ENCODE measurements at places on chromosomes 13 and 19.
A peak's percentile ranks its signal among the peaks of the same experiment; 100 is the strongest.

- DNase-seq, result no peak
Observed at GRCh38 chr19:39746836-39747529, 9.2 kb upstream of the CLC start.

GRCh38 chr19:984165-984967, at the start of gene WDR18:
Gene WDR18, plus strand, starts transcription at chr19:984345. Its CDS starts 9 bp downstream, at chr19:984354.
- peak; percentile 91 for DNase-seq

DNA sequence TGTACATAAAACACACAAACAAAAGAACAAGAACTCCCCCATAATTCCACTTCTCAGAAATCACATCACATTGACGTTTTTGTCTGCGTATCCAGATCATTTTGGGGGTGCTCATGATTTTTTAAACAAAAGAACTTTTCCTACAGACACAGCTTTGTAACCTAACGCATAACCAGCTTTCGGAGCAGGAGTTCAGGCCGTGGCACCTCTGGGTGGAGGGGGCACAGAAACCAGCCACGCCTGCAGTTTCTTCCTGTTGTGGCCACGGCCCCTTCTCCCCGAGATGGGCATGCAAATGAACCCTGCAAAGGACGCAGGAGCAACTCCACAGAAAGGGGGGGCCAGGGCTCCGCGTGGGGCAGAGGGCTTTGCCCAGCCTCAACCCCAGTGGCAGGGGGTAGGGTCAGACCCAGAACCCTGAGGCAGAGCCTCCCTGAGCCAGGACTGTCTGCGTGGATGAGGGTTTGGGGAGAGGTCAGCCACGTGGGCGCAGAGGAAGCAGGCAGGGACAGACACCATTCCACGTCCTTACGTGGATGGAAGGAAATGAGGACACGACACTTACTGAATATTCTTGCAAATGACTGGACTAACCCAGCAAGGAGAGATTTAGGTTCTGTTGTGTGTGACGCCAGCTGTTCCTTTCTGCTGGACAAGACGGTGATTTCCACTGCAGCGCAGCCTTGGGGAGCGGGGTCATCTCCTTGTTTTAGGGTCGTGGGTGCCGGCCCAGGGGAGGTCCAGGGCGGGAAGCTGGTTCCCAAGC, 64.4 kb downstream of the RASA3 start:
- peak; percentile 50 for DNase-seq

DNA sequence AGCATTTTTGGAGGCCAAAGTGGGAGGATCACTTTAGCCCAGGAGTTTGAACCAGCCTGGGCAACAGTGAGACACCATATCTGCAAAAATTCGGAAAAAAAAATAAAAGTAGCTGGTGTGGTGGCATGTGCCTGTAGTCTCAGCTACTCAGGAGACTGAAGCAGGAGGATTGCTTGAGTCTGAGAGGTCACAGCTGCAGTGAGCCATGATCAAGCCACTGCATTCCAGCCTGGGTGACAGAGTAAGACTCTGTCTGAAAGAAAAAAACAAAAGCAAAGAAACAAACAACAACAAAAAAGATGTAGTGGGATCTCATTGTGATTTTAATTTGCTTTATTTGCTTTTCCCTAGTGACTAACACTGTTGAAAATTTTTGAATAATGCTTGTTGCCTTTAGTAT, 394.7 kb upstream of the KLHL1 start:
- no peak for DNase-seq

GRCh38 chr13:49836516-49836915, 44.0 kb upstream of the KPNA3 start:
- DNase-seq, result no peak

GRCh38 chr19:30087381-30088138, 145.5 kb downstream of the URI1 start:
- DNase-seq, result no peak

Measured in memory B cell (primary cell).